ENCODE measurements at places on chromosomes 12 and 14.
A peak's percentile ranks its signal among the peaks of the same experiment; 100 is the strongest.

GRCh38 chr14:30532264-30532663 lies 26.7 kb upstream of the G2E3 start:
- DNase-seq, result no peak

- peak; percentile 70 for DNase-seq
These were observed 66.9 kb downstream of the GALNT9 start for GRCh38 chr12:132262256-132263060.

DNA sequence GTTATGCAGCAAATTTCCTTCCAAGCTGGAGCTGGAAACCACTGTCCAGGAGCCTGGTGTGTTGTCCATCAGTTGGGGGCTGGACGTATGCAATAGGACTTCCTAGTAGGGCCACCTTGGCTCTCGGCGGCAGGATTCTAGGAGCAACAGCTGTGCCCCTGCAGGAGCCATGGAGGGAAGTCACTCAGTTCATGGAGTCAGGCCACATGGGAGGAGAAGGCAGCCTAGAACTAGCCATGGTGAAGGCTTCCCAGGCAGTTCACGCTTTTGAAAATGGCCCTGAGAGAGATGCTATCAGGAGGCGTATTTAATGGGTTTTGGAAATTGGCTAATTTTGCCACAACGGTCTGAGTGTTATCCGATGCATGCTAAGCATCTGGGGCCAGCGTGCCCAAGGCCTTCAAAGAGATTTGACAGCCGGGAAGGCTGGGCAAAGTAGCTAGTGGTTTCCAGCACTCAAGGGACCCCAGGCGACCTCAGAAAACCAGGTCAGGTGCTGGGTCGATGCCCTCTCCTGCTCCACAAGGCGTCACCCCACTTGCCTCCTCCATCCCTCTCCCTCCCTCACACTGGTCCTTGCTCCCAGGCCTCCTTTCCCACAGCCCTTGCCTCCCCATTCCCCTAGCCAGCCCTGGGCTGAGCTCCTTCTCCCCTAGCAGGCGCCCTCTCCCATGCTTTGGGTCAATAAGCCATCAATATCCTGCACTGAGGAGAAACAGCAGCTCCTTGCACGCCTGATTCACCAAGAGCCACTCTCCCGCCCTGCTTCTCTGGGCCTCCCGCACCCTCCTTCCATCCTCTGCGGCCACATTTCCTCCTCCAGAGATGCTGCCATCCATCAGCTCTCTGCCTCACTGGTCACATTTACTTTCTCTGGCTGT lies 30.9 kb upstream of the SYNDIG1L start:
- no peak for DNase-seq

- DNase-seq, result no peak
These were observed 59.5 kb upstream of the DUSP6 start for GRCh38 chr12:89411846-89412245.

GRCh38 chr14:98705871-98706300 lies 566.1 kb downstream of the BCL11B start:
- no peak for DNase-seq

GRCh38 chr14:55869397-55870049 lies 248.7 kb upstream of the PELI2 start:
- no peak for DNase-seq

DNA sequence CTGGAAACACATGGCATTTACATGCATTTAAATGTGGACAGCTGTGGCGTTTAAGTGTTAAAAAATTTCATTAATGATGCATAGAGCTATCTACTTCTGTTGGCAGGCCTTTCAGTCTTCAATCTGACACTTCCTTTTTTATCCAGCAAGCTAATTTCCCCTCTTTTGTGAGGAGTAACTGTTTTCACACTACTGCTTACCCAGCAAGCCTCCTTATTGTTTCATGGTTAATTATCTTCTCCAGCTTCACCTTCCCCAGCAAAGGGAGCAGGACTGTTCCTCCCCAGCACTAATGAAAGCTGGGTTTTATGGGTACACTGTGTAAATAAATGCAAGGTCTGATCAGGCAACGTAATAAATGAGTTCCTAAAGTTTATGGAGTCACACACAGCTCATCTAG lies 129.4 kb upstream of the NPAS3 start:
- no peak for DNase-seq

DNA sequence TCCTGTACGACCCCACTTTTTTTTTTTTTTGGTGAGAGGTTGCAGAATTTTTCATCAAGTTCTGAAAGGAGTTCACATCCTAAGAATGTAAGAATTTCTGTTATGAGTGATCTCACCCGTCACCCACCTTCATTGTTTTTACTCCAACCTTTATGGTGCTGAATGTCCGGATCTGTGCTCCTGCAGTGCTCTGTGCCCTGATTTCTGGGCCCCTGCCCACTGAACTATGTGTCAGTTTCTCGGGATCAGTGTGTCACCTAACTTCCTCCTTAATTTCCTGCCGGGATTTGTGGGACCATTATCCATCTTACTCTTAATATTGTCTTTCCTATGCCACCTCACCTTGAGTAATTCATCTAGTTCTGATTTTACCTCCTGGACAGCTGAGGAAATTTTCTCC lies 11.6 kb downstream of the RASSF8 start:
- DNase-seq, result no peak

- DNase-seq, result no peak
These were observed 186.6 kb upstream of the DIO3 start for GRCh38 chr14:101374373-101375338.

DNA sequence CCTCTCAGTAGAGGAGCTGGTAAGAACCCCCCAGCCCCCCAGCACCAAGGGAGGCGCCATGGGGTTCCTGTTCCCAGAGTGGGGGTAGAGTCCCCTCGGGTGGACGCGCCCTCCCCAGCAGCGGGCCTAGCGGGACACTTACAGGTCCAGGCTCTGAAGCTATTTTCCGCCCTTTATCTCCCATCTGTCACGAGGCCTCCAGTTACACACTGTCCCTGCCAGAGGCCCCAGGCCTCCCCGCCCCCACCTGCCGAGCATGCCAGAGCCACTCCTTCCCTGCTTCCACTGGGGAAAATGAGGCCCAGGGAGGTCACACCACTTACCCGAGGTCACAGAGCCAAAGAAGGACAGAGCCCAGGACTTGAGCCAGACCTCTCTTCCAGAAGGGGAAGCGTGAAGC lies 3.1 kb downstream of the C14orf180 start:
- no peak for DNase-seq

- DNase-seq, result no peak
These were observed 88.7 kb downstream of the HECTD1 start for GRCh38 chr14:31118892-31119291.

GRCh38 chr14:54788701-54789100 lies 113.9 kb downstream of the GCH1 start:
- DNase-seq, result no peak
